ENCODE measurements at places on chromosomes 5 and 9. TPM values are rescaled to one million over a fixed set of nuclear protein-coding genes. Genes with fewer than 3 reads are reported as not detected.

ZNF169 gene
- 4.3 TPM for total RNA-seq

IL17B gene
- not detected for total RNA-seq

ELAVL2 gene
- total RNA-seq, result 0.47 TPM

PDE6A gene
- total RNA-seq, result 0.05 TPM

LCP2 gene
- total RNA-seq, result 2.4 TPM

NIM1K gene
- 0.05 TPM for total RNA-seq

AGPAT2 gene
- 46.1 TPM for total RNA-seq

HSPB3 gene
- not detected for total RNA-seq

FOXD4L5 gene
- not detected for total RNA-seq

PDLIM4 gene
- 31.0 TPM for total RNA-seq

GRXCR2 gene
- not detected for total RNA-seq

SLC36A2 gene
- not detected for total RNA-seq

SVEP1 gene
- 0.05 TPM for total RNA-seq

PCDH1 gene
- total RNA-seq, result 94.4 TPM
